Left lung (tissue), 14 donors: ENCODE measurements at places on chromosomes 3 and 15.

GRCh38 chr3:180828723-180829408 is 83.6 kb upstream of the FXR1 start:
- DNase-seq: no peak

- DNase-seq: peak; percentile 62
Observed at GRCh38 chr3:172065527-172065926, 26.1 kb downstream of the FNDC3B start.

- DNase-seq: no peak
Observed at GRCh38 chr3:112550859-112551258, 10.9 kb downstream of the ATG3 start.

GRCh38 chr3:193971261-193971751 is 164.6 kb upstream of the HES1 start:
- DNase-seq: no peak

DNA sequence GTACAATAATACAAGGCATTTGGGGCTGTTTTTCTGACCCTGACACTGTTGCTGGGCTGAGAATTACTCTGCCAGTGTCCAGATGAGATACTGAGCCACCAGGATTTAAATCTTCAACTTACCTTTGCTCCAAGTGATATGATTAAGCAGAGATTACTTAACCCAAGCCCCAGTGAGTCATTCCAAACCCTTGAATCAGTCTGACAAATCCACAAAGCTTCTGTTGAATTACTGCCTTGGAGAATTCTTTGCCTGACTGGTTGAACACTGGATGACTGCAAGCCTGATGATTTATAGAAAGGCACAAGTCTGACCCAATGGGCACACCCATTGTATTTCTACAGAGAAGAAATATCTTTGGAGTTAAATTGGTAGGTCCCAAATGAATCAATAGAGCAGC is 88.2 kb upstream of the TSC22D2 start:
- no peak for DNase-seq

GRCh38 chr3:62587169-62587568 is 213.8 kb upstream of the FEZF2 start:
- no peak for DNase-seq

DNA sequence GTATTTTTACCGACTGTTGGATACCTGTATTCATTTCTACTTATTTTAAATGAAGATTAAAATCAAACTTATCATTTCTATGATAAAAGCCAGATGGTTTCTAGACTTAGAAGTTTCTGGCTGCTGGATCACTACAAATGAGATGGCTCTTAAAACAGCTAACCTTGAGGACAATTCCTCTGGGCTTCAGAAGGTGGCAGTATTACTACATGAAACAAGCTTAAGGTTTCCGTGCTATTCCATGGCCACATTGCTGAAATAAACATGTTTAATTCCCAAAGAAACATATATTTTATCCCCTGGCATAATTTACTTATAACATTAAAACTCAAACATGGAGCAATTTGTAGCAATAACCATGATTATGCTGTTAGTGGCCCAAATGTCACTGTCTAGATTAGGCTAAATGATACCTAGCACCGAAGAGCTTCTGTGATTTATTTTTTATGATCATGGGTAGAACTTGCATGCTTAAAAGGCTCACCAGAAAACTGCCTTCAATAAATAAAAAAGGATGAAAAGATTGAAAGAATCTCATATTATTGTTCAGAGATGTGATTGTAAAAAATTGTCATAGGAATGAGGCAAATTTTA is 204.0 kb upstream of the NANOGP8 start:
- DNase-seq: no peak

DNA sequence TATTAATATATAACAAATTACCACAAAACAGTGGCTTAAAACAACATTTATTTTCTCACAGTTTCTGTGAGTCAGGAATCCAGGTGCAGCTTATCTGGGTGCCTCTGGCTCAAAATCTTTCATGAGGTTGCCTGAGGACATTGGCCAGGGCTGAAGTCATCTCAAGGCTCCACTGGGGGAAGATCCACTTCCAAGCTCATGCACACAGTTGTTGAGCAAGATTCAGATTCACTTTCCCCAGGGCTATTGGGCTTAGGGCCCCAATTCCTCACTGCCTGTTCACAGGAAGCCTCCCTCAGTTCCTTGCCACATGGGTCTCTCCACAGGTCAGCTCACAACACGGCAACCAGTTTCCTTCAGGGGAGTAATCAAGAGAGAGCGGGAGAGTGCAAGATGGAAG is 35.0 kb downstream of the RFTN1 start:
- no peak for DNase-seq

DNA sequence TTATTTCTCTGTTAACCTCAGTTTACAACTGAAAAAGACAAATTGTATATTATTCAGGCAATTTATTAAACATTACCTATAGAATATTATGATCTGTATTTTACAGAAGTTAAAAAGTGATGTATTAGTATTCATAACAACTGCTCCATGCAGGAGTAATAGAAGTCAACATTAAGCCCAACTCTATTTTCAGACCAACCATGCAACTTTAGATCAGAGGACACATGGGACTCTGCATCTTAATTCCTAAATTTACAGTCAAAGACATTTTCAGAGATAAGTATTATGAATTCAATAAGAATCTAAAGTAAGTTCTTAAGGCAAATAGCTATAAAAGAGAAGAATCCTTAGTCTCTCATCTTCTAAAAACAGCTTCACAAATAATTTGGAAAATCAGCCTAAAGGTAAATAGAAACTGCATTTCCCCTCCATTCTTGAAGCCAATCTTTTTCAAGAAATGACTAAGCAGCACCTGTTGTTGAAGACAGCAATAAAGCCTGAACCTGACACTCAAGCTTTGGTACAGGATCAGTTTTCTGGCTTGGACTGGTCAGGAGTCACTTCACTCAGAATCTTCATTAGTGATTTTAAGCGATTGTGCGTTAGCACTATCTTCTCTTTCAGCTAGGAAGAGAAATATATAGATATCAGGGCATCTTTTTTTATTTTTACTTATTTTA is 23.0 kb downstream of the OIP5 start:
- DNase-seq: no peak

GRCh38 chr3:145906755-145907154 is 254.2 kb downstream of the PLOD2 start:
- DNase-seq: no peak

- DNase-seq: no peak
Observed at GRCh38 chr15:81016489-81017068, 15.9 kb downstream of the TLNRD1 start.

DNA sequence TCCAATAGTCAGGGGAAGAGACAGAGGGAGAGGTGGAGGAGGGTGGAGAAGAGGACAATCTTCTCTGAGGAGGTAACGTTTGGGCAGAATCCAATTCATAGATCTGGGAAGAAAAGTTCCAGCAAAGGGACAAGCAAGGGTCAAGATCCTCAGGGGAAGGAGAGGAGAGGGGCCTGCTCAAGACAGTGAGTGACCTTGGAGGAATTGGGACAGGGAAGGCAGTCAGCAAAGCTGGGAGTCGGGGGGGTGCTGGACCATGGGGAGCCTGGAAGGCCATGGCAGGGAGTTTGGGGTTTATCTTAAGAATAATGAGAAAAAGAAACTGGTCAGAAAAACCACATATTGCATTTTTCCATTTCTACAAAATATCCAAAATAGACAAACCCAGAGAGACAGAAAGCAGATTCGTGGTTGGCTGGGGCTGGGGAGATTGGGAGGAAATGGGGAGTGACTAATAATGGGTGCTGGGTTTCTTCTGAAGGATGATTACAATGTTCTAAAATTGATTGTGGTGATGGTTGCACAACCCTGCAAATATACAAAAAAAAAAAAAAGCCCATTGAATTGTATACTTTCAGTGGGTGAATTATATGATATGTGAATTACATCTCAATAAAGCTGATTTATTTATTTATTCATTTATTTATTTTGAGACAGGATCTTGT is 19.6 kb upstream of the SRP14 start:
- peak; percentile 31 for DNase-seq

DNA sequence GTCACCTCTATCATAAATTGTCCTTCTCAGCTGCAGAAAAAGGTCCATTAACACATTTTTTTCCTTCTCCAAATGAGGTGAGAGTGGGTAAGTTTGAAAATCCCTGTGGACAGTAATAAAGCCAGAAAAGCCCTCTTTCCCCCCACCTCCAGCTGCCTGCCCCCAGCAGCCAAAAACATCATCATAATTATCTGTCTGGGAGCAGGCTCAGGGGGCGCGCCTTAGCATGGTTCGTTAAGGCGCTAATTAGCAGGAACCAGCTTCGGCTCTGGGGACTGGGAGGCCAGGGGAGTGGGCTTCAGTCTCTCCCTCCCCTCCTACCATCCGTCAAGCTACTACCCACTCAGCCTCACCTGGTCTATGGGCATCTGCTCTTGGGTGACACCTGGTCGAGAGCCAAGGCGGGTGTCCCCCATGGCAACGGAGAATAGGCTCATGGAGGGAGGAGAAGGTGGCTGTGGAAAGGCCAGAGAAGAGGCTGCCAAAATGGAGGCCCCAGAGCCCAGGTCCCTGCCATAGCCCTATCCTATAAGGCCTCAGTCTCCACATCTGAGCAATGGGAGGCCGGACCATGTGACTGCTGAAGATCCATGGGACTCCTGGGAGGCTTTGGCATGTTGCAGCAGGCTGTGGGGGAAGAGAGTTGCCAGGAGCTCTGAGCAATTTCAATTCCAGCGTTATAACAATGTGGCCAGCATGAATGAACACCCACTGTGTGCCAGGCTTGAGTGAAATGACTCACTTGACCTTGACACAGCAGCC is 140.1 kb upstream of the LINGO1 start:
- DNase-seq: no peak

GRCh38 chr3:64257100-64257755 is 32.0 kb upstream of the PRICKLE2 start:
- no peak for DNase-seq

DNA sequence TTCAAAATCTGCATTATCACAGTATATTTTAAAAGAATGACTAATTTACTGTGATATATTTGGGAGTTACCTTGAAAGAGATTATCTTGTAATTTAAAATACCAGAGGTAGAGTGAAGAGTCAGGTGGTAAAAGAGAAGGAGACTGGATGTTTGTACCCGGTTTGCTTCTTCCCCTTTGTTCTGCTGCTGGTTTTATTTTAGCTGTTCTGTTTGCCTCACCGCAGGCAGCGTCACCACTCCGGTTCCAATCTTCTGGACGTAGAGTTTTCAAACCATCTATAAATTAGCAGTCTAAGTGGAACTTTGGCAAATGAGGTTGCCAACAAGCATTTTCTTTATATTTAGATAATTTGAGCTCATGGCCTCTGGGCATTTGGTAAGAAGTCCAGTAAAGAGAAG is 38.2 kb downstream of the PPARG start:
- DNase-seq: no peak

DNA sequence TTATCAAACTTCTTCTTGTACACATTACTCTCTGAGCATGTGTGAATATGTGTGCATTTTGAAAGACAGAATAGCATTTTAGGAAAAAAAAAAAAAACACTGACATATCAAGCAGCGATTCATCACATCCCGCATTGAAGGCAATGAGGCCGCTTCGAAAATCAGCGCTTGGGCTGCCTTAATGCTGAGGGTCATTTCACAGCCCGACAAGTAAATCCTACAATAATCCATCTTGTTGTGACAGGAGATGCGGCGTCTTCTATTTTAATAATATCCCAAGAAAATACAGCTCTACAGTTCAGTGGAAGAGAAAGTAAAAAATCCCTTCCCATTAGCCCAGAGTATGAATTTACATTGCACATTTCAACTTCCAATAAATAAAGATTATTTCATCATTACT is 389.2 kb upstream of the GRM7 start:
- DNase-seq: no peak

DNA sequence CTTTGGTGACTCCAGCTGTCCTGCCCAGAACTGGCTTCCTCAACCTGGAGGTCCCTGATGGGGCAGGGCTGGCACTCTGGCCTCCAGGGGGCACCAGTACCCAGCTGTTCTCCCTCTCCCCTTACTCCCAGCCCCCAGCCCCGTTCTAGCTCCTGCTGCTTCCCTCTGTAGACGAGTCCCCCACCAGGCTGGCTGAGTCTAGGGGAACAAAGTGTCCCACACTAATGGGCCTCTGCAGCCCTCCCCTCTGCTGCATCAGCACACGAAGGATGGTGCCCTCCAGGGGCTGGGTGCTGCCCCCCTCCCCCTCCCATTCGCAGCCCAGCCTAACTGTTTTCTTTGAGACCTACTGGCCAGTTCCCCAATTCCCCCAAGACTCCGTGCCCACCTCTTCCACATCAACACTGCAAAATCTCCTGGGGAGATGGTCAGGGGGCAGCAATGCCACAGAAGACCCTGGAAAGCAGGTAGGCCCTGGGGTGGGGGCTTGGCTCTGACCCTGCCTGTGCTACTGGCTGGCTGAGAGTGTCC is 4.2 kb downstream of the RHCG start:
- no peak for DNase-seq

DNA sequence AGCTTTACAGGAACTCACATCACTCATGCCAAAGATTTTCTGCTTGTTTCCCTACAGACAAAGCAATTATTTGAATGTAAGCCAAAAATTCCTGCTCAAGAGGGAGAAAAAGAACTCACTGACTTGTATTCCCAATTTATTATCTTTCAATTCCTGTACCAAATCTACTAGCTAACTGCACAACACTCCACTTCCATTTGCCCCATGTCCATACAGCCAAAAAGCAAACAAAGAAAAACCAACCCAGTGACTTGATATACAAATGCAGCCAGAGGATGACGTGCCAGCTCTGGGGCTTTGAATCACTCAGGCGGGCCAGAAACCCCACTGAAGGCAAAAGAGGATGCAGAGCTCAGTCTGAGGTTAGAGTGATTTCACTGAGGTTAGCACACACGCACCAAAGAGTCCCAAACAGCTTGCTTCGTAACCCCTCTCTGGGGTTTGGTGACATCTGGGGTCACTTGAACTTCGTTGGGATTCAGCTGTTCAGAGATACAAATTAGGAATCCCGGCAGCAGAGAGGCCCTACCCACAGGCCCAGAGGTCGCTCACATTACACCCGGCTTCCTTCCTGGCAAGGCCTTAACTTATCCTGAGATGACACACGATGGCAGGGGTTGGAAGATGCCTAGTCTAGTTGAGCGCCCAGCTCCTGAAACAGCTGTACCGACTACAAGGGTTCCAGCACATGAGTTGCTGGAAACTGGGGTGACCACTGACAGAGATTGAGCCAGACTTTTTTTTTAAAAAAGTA is 1.6 kb downstream of the RFTN1 start:
- peak; percentile 61 for DNase-seq

- no peak for DNase-seq
Observed at GRCh38 chr3:172467170-172467824, 19.0 kb upstream of the GHSR start.

DNA sequence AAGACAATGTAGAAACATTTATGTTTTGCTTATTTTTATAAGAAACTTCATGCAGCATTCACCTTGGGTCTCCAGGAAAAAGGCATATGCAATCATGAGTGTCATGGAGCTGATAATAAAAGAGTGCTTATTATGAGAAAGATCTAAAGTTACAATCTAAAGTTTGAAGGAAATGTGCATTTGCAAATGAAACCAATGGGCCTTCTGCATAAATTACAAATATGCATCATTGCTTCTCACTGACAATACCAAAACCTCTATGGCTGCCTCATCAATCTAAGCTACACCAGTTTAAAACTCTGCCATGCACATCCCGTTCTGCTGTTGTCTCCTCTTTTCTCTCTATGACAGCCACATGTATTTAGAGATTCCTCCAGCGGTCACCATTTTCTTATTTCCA is 103.2 kb upstream of the ABI3BP start:
- no peak for DNase-seq

- peak; percentile 25 for DNase-seq
Observed at GRCh38 chr3:55453886-55454496, 33.1 kb downstream of the WNT5A start.

GRCh38 chr15:37058316-37058985 is 41.9 kb downstream of the MEIS2 start:
- DNase-seq: no peak
